ENCODE measurements at places on chromosomes 5 and 9. TPM values are rescaled to one million over a fixed set of nuclear protein-coding genes. Genes with fewer than 3 reads are reported as not detected.

Gene KCNV2
- not detected for total RNA-seq

Gene DIPK1B
- total RNA-seq: 2.7 TPM

Gene CRHBP
- not detected for total RNA-seq

Gene GNAQ
- total RNA-seq: 43.8 TPM

Gene EQTN
- not detected for total RNA-seq

Gene CCDC171
- total RNA-seq: 1.3 TPM

Gene TAF11L10
- total RNA-seq: not detected

Gene LAMC3
- total RNA-seq: 0.73 TPM

Gene ASS1
- 0.10 TPM for total RNA-seq

Gene CTXN3
- total RNA-seq: not detected

Gene FOXD4L5
- total RNA-seq: under 0.01 TPM

Gene DMRTA1
- under 0.01 TPM for total RNA-seq
